NCI-H1417 treated with DMSO at 0.1 percent for 48 hours (cell line): ENCODE measurements at places on chromosomes 11 and 22.

GRCh38 chr22:48560836-48561235 lies 1266.8 kb downstream of the BRD1 start:
- no peak for DNase-seq

DNA sequence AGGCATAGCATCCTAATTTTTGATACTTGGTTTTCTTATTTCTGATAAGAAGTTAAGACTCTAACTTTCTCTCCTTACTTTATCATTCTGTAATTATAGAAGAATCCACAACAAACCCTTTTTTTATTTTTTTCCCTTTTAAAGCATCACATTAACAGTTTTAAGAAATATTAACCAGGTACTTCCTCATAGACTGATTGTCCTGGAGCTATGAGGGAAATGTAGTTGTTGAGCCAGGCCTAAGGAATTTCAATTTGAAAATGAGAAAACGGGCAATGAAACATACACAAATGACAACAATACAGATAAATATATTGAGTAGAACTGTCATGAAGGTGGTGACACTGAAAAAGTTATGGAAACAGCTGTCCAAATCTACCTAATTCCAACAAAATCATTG lies 569.0 kb downstream of the KCNA4 start:
- DNase-seq: no peak

GRCh38 chr11:102560555-102561011 lies 30.0 kb upstream of the MMP7 start:
- no peak for DNase-seq

DNA sequence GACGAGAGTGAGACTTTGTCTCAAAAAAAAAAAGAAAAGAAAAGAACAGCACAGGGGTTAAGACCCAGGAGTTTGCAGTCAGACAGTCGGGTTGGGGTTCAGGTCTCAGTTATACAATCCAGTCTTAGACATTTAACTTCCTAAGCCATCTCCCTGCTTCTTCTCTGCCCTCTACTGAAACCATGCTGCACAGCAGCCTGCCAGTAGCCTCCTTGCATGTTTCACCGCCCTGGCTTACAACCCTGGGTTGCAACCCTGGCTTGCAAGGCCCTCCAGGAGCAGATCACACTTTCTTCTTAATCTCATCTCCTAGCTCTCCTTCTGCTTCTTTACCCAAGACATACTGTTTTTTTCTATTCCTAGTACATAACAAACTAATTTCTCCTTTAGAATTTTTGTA lies 5.9 kb upstream of the B3GAT3 start:
- no peak for DNase-seq

DNA sequence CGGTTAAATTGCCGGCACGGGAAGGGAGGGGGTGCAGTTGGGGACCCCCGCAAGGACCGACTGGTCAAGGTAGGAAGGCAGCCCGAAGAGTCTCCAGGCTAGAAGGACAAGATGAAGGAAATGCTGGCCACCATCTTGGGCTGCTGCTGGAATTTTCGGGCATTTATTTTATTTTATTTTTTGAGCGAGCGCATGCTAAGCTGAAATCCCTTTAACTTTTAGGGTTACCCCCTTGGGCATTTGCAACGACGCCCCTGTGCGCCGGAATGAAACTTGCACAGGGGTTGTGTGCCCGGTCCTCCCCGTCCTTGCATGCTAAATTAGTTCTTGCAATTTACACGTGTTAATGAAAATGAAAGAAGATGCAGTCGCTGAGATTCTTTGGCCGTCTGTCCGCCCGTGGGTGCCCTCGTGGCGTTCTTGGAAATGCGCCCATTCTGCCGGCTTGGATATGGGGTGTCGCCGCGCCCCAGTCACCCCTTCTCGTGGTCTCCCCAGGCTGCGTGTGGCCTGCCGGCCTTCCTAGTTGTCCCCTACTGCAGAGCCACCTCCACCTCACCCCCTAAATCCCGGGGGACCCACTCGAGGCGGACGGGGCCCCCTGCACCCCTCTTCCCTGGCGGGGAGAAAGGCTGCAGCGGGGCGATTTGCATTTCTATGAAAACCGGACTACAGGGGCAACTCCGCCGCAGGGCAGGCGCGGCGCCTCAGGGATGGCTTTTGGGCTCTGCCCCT lies 529 bp upstream of the CCND1 start:
- DNase-seq: no peak

- no peak for DNase-seq
Observed at GRCh38 chr22:48595511-48595905, 1232.2 kb downstream of the BRD1 start.

GRCh38 chr11:19306179-19306944 lies 65.6 kb upstream of the E2F8 start:
- no peak for DNase-seq

DNA sequence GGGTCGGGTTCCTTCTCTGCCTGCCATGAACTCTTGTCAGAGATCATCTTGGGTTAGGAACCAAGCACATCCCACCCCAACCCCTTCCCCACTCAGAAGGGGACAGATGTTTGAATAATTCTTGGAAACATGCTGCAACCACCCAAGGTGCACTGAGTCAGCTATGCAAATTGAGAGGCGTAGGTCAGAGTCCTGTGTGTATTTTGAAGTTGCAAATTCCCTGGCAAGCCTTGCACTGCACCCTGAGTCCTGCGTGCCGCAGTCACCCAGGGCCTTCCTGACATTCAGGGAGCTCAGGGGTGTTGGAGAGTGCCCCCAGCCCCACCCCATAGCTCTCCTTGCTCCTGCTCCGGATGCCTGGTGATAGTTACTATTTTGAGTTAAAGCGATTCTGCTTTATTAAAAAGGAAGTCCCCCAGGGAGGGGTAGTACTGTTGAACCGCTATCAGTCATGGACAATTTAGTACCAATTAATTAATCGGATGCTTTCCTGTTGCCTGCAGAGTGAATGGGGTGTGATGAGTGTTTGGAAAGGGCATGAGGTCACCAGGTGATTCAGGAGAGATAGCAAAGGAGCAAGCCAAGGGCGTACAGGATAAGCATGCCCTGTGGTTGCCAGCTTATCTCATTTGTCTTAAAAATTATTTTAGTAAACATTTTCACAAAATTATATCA lies 123.7 kb downstream of the GRIK4 start:
- no peak for DNase-seq

- peak; percentile 31 for DNase-seq
Observed at GRCh38 chr11:45930031-45930794, 7.8 kb downstream of the LARGE2 start.

DNA sequence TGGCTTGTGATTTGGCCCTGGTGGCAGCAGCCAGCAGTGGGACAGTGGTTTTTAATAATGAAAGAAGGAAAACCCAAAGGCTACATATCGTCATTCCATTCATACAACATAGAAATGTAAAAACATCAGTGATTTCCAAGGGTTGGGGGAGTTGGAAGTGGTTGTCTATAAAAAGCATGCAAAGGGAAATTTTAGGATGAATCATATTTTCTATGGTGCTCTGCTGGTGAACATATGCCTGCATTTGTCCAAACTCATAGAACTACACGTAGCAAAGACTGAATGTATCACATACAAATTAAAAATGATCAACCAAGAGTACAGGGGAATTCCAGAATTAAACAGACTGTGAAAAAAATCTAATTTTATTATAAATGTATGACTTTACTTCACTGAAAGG lies 11.1 kb downstream of the OR5B3 start:
- no peak for DNase-seq

DNA sequence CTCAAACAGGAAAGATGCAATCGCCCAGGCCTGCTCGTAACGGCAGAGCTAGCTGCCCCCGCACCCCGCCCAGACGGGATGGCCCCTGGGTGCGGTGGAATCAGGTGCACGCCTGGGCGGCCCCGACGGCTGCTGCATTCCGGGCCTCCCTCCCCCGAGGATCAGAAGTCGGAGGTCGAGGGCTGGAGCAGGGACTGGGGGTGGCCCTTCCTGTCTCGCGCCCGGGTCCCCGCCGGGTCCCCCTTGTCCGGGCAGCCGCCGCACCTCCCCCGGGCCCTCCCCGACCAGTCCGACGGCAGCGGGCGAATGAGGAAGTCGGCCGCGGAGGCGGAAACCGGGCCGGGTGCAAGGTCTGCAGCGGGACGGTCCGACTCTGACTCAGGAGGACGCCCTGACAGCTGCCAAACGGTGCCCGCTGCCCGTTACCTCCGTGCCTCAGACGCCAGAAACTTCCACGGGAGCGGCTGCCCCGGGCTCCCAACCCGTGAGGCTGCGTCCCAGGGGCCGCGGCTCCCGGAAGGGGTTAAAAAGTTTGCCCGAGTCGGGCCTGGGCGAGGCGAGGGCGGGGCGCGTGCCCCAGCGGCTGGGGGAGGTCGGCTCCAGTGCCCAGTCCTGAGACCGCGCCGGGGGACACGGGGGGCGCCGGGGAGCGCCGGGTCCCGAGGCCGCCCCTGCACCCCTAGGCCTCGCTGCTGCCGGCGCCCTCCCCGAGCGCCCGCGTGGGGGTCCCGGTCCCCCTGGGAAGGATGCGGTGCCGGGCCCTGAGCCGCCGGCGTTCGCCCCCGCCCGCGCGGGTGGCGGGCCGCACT lies 663 bp downstream of the MYH9 start:
- no peak for DNase-seq
